ENCODE measurements at places on chromosomes 6 and 20.

DNA sequence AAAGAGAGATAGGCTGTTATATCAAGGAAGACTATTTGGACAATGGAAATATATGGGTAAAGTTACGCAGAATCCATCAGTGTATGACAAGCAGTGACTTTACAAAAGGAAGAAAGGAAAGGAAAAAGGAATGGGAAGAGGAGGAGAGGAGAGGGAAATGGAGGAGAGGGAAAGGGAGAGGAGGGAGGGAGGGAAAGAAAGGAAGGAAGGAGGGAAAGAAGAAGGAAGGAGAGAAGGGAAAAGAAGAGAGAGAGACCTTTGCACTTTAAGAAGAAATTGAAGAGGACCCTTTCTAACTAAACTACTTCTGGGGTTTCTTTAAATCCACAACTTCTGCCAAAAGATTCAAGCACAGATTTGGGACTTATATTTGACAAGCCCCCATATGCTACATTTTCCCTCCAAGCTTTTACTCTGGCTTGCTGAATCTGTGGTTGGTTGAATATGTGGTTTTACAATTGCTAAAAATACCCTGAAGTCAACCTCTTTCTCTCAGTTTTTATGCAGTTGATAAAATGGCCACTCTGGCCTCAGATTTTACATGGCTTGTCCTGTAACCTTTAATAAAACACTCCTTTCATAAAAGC lies 120.8 kb upstream of the RAB32 start:
- DNase-seq: no peak

- DNase-seq: no peak
Measured at GRCh38 chr6:27148404-27148795, 99.1 kb upstream of the PRSS16 start.

- no peak for DNase-seq
Measured at GRCh38 chr6:38984723-38985122, 63.9 kb upstream of the GLP1R start.

GRCh38 chr20:36246401-36246800 lies 10.1 kb downstream of the AAR2 start:
- DNase-seq: no peak

GRCh38 chr20:40815156-40816038 lies 126.4 kb upstream of the MAFB start:
- DNase-seq: no peak

- DNase-seq: no peak
Measured at GRCh38 chr6:49743429-49743828, 759 bp downstream of the CRISP3 start.

- no peak for DNase-seq
Measured at GRCh38 chr20:61521687-61522420, 269.8 kb downstream of the CDH4 start.

DNA sequence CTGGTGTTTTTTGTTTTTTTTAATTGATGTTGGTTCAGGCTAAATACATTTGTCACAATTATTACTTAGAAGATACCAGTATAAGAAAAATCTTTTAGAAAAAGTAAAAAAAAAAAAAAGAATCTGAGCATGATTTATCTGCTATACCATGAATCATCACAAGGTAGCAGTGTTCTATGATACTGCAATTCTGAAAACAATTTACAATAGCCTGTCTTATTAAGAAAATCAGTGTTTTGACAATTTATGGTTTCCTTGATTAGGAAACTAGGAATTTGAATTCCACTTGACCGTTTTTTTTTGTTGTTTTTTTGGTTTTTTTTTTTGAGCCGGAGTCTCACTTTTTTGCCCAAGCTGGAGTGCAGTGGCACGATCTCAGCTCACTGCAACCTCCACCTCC lies 9.3 kb upstream of the MAK start:
- DNase-seq: no peak

GRCh38 chr6:7821426-7821825 lies 89.2 kb downstream of the TXNDC5 start:
- no peak for DNase-seq

- DNase-seq: no peak
Measured at GRCh38 chr6:168179702-168180382, 100.8 kb upstream of the FRMD1 start.

GRCh38 chr6:144769142-144769541 lies 484.0 kb downstream of the UTRN start:
- DNase-seq: no peak

- no peak for DNase-seq
Measured at GRCh38 chr6:118401325-118401975, 146.6 kb upstream of the PLN start.

DNA sequence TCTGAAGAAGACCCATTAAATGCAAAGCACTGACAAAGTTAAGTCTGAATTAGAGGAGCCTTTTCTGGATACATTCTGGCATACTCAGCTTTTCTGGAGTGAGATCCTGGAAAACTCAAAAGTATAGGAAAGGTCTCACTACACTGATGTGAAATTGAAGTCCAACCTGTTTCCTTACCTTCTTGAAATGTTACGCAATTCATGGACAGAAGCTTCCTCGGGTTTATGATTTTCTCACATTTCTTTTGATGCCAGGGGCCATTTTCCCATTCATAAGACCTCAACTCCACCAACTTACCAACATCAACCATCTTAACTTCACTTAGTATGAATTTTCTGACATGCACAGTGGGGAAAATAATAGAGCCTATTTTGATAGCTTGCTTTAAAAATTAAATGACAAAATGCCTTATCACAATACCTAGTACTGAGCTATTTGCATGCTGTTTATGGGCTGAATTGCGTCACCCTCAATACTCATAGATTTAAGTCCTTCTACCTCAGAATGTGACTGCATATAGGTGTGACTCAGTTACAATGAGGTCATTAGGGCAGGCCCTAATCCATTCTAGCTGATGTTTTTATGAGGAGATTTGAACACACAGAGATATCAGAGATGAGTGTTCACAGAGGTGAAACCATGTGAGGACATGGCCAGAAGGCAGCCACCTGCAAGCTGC lies 73.4 kb upstream of the RAB32 start:
- no peak for DNase-seq

- DNase-seq: no peak
Measured at GRCh38 chr6:25506020-25506419, 146.0 kb upstream of the SCGN start.

DNA sequence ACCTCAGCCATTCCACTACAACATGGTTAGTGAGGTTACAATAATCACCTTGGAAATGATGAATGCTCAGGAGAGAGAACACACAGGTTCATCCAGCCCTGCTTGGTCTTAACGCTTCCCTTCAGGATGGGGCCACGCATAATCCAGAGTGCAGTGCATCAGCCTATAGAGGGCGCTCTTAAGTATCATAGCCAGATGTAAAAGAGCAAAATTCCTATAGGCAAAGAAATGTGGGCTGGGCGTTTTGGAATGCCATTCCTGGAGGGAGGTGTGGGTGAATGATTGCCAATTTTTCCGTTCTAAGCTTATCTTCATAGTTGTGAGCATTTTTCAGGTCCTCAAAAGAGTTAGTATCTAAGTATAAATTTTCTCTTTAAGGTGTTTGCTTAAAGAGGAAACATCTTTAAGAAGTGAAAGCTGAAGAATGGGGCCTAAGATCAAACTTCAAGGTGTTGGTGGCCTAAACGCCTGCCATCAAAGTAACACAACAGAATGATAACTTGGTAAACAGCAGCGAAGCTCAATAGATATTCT lies 1.8 kb downstream of the RIPOR2 start:
- DNase-seq: no peak

DNA sequence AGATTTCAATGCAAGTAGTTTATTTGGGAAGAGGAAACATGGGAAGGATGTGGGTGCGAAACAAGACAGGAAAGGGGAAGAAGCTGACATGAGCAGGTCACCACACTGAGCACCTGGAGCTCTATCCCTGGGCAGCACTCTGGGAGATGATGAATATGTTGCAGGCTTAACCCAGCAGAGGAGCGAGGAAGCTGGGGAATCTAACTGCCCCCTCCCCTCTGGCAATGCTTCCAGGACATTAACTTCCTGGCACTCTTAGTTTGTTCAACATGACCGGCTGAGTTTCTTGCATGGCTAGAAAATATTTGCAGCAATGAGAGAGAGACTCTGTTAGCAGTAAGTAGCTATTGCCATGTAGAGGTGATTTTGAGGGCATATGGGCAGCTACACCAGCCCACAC lies 4.9 kb upstream of the ADA start:
- DNase-seq: no peak

- DNase-seq: no peak
Measured at GRCh38 chr6:140070846-140071473, 696.5 kb upstream of the CITED2 start.

DNA sequence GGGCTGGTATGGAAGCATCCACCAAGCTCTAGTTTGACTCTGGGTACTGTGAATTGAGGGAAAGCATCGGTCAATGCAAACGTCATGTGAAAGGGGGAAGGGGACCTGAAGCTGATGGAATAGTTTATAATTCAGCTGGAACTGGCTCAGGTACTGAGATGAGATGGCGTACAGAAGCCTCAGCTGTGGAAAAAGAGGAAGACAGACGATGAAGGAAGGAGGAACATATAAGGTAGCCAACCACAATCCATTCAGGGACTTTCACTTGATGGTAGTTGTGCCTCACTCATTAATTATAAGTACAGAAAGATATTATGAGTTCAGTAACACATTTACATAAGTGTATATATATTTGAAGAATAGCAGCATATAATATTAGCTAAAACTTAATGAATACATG lies 2.7 kb downstream of the CALHM5 start:
- no peak for DNase-seq

DNA sequence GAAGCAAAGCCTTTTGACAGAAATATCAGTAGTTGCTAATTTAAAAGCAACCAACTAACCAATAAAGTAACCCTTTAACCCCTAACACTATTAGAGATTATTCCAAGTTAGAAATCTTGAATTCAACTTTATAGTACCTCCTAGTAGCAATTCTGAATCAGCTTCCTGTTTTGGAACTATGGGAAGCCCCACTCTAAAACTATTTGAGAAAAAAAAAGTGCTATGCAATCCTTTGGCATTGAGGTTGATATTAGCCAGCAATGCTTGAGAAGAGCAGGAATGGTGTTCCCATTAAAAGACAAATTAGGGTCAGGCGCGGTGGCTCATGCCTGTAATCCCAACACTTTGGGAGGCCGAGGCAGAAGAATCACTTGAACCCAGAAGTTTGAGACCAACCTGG lies 306.2 kb upstream of the ZFP64 start:
- DNase-seq: no peak

DNA sequence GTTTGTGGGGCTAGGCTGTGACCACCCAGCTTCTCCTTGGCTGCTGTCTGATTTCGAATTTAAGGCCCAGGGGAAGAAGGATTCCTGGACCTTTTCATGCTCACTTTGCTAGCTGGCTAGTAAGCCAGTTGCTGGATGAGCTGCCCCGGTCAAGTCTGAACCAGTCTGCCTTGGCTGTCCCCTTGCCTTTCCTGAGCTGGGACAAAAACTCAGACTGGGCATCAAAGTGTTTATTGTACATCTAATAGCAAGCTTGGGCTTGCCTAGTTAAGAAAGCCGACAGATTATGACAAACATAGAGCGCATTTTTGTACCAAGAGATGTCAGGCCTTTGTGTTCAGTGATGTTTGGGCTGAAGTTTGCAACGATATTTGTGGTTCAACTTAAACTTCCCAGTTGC lies 750 bp upstream of the PAK5 start:
- DNase-seq: no peak

GRCh38 chr6:17172836-17173470 lies 71.1 kb downstream of the STMND1 start:
- DNase-seq: no peak

Measured in activated CD8-positive, alpha-beta memory T cell treated with anti-CD3 and anti-CD28 coated beads for 1 hour (primary cell).